ENCODE measurements at places on chromosomes 13 and 19.

DNA sequence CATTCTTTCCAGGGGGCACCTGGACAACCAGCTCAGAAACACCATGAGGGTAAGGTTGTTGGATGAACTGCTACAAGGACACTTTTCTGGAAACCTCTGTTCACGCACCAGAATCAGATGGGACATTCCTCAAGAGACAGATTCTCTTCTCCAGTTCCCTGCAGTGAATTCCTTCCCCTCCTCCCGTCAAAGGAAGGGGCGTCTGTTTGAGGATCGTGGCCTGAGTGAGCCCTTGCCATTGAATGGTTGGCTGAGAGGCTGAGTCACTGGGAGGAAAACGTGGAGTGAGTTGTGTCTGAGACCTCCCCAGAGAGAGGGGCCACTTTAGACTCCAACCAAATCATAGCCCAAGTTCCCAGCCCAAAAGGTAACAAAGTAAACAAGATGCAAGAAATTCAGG, 79.4 kb upstream of the ZNF507 start:
- DNase-seq, result no peak

- DNase-seq, result no peak
These were observed 569.1 kb downstream of the KCTD12 start for GRCh38 chr13:76316998-76317527.

DNA sequence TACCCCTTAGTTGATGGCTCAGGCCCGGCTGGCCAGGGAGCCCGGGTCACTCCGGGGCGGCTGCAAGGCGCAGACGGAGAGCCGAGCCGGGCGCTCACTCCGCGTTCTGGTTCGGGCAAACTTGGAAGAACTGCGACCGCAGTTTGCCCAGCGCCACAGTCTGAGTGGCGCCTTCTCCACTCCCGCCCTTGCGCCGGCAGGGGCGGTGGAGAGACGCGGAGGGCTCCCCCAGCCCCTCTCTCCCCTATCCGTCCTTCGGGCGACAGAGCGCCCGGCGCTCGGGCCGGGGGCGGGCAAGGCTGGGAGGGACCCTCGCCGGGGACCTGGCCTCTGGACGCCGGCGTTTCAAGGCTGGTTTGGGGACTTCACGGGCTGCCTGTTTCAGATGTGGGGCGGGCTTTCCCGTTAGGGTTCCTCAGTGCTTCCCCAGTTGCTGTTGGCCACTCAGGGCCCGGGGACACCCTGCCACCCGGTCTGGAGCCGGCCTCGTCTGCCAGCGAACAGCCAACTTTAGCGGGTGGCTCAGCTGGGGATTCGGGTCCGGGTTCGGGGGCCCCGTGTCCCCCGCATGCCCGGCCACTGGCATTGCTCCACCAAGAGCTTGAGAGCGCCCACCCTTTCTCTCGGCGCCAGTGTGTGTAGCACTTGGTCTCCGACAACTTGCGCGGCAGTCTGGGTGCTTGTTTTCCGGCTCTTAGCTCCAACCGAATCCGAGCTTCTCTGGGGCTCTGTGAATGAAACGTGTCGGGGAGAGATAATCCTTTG, 1.5 kb downstream of the GPC6 start:
- no peak for DNase-seq

DNA sequence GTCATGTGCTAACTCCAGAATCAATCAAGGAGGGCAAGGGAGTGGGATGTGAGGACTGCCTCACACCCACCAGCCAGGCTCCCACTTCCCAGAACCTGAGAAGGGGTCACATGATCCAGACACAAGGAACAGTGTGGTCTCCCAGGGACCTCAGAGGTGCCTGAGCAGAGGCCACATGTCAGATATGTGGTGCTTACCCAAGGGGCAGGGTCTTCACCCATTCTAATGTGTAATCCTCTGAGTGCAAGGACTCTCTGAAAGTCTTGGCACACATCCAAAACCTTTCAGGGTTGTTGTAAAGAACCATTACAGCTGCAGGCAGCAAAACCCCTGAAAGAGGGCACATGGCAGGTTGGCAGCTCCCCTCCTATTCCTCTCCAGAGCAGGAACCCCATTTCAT, 656.6 kb downstream of the UQCRFS1 start:
- no peak for DNase-seq

GRCh38 chr19:17347361-17347760, 10.0 kb downstream of the GTPBP3 start:
- DNase-seq, result no peak

GRCh38 chr19:44839276-44839675, 6.8 kb upstream of the NECTIN2 start:
- DNase-seq, result no peak

DNA sequence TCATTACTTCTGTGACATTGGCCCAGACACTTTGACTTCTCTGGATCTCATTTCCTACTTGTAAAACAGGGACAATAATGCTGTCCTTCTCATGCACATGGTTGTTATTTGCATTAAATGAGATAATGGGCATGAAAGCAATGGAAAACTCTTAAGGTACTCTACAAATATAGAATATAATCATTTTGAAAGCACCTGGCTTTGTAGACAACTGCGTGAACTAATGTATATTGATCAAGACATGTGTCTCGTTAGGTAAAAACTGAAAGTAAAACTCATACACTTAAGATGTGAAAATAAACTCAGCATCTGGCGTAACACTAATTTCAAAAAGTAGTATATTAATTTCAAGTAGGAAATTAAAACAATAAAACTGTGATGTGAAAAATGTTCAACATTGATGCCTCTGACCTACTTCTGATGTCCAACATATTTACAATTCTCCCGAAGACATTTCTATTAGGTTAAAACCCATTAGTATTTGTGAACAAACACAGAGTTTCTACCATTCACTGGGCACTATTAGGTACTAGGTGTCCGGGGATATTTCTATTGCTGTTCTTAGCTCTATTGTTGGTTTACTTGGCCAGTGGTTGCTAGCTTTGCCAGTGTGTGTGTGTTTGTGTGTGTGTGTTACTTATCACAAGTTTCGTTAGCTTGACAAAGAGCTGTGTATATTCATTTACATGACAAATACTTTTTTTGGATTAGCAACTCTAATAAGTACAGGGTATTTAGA, 220.5 kb downstream of the KCNRG start:
- DNase-seq, result no peak
